ENCODE measurements at places on chromosomes 2 and 18. TPM values are rescaled to one million over a fixed set of nuclear protein-coding genes. Genes with fewer than 3 reads are reported as not detected.

Gene SCN2A
- total RNA-seq: 0.53 TPM

DNA sequence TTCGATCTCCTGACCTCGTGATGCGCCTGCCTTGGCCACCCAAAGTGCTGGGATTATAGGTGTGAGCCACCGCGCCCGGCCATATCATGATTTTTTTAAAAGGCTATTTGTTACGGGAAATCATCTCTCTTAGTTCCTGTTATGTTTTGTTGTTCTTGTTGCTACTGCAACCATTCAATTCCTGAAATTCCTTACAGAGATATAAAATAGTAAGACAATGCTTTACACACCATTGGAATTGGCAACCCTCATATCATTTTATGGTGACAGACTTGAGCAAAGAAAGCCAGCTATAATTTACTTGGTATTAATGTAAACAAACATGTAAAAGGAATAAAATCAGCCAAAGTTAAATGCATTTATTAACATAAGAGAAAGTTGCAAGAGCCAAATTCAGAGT is 163.0 kb downstream of the FIGN start:
- no peaks in the 10 kb centered on the region for H3K36me3 ChIP-seq
- no peak for DNase-seq
- H3K4me1 ChIP-seq: no peaks in the 10 kb centered on the region
- no peak overlapping the region for H3K27ac ChIP-seq
- H3K27me3 ChIP-seq: no peaks in the 10 kb centered on the region

DNA sequence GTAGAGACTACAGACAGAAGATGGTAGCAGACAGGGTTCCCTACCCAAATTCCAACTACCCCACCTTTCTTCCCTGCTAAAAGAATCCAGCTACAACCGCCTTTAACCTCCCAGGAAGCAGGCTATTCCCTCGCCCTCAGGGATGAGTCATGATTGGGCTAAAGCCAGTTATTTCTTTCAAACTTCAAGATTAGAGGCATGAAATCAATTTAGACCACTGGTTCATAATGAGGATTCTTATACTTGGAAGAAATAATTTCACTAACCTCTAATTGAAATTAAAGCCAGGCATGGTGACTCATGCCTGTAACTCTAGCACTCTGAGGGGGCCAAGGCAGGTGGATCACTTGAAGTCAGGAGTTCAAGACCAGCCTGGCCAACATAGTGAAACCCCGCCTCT is 20.0 kb downstream of the TRIP12 start:
- H3K4me3 ChIP-seq: no peak overlapping the region
- H3K27ac ChIP-seq: no peak overlapping the region
- no peaks in the 10 kb centered on the region for H3K27me3 ChIP-seq
- peaks cover 9% of the 10 kb centered on the region for H3K4me1 ChIP-seq
- peaks cover 10% of the 10 kb centered on the region for H3K36me3 ChIP-seq
- no peak for DNase-seq

Gene ASB18
- total RNA-seq: not detected

Gene KIF3C
- total RNA-seq: 11.9 TPM
